ENCODE measurements at places on chromosomes 2 and 18. TPM values are rescaled to one million over a fixed set of nuclear protein-coding genes. Genes with fewer than 3 reads are reported as not detected.

Gene BOLL
- not detected for total RNA-seq

Gene IL36RN
- 0.14 TPM for total RNA-seq

Gene GAD1
- total RNA-seq, result 4.7 TPM

Gene ARMC9
- 42.7 TPM for total RNA-seq

Gene MLPH
- total RNA-seq, result 14.2 TPM

Gene COL4A3
- total RNA-seq, result not detected

Gene SLC4A5
- 0.41 TPM for total RNA-seq

Gene DYTN
- not detected for total RNA-seq

Gene RGPD3
- 0.10 TPM for total RNA-seq

DNA sequence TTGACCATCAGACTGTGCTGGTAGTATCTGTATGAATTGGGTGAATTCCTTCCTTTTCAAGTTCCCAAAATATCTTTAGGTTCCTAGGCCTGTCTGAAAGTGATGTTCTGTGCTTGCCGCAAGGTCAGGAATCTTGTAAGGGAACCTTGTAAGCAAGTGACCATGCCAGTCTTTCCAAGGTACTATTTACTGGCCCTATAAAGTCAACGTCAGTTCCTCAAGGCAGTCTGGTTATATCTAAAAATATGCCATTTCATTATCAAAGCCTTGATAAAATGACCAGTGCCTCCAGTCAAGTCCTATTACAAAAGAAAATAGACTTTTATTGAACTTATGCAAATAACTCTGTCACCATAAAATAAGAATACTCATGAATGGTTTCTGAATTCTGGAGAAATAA is 88.4 kb upstream of the TPO start:
- no peak overlapping the region for H3K4me3 ChIP-seq
- DNase-seq, result no peak
- H3K36me3 ChIP-seq, result no peaks in the 10 kb centered on the region
- no peaks in the 10 kb centered on the region for H3K4me1 ChIP-seq
- H3K27me3 ChIP-seq, result no peaks in the 10 kb centered on the region

GRCh38 chr2:45856391-45857274 is 205.2 kb downstream of the PRKCE start:
- H3K4me1 ChIP-seq, result peaks cover 7% of the 10 kb centered on the region
- H3K27me3 ChIP-seq, result no peaks in the 10 kb centered on the region
- no peak overlapping the region for H3K27ac ChIP-seq
- no peak overlapping the region for H3K4me3 ChIP-seq
- DNase-seq, result no peak

GRCh38 chr2:5777131-5777535 is 84.9 kb downstream of the SOX11 start:
- no peaks in the 10 kb centered on the region for H3K27me3 ChIP-seq
- H3K4me1 ChIP-seq, result peaks cover 7% of the 10 kb centered on the region
- H3K36me3 ChIP-seq, result no peaks in the 10 kb centered on the region
- H3K27ac ChIP-seq, result no peak overlapping the region

GRCh38 chr2:180890781-180891180 is 89.6 kb upstream of the UBE2E3 start:
- H3K4me3 ChIP-seq, result no peak overlapping the region
- DNase-seq, result no peak
- H3K36me3 ChIP-seq, result no peaks in the 10 kb centered on the region
- H3K4me1 ChIP-seq, result no peaks in the 10 kb centered on the region
- no peaks in the 10 kb centered on the region for H3K27me3 ChIP-seq
- no peak overlapping the region for H3K27ac ChIP-seq

DNA sequence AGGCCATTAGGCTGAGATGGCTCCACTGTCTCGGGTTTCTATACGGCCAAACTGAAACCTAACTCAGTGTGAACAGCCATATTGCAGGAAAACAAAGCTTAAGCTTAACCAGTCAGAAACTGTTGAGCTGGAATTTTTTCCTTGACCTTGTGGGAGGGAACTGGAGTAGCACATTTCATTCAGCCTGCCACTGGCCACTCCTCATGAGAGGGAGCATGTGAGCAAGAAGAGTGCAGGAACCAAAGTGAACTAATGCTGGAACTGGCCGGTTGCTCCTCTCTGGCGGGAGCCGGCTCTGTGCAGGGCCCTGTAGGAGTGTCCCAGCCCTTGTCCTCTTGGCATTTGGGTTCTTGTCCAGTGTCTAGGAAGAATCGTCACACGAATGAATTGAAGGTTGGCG is 5.9 kb upstream of the POLE4 start:
- H3K27ac ChIP-seq, result no peak overlapping the region
- no peaks in the 10 kb centered on the region for H3K36me3 ChIP-seq
- no peaks in the 10 kb centered on the region for H3K27me3 ChIP-seq
- H3K4me3 ChIP-seq, result no peak overlapping the region
- H3K4me1 ChIP-seq, result no peaks in the 10 kb centered on the region

- H3K27me3 ChIP-seq, result no peaks in the 10 kb centered on the region
- H3K27ac ChIP-seq, result no peak overlapping the region
- DNase-seq, result no peak
- no peaks in the 10 kb centered on the region for H3K4me1 ChIP-seq
- H3K4me3 ChIP-seq, result no peak overlapping the region
Observed at GRCh38 chr18:57242285-57242684, 95.4 kb downstream of the BOD1L2 start.

- DNase-seq, result no peak
- H3K4me1 ChIP-seq, result no peaks in the 10 kb centered on the region
- H3K4me3 ChIP-seq, result no peak overlapping the region
- no peaks in the 10 kb centered on the region for H3K36me3 ChIP-seq
- H3K27me3 ChIP-seq, result no peaks in the 10 kb centered on the region
Observed at GRCh38 chr2:228268301-228268700, 86.8 kb upstream of the SPHKAP start.

GRCh38 chr18:8507915-8508705 is 101.1 kb upstream of the RAB12 start:
- no peaks in the 10 kb centered on the region for H3K4me1 ChIP-seq
- H3K36me3 ChIP-seq, result no peaks in the 10 kb centered on the region
- peaks cover 3% of the 10 kb centered on the region for H3K27me3 ChIP-seq
- DNase-seq, result peak; percentile 16
- no peak overlapping the region for H3K4me3 ChIP-seq

- no peaks in the 10 kb centered on the region for H3K4me1 ChIP-seq
- no peak overlapping the region for H3K4me3 ChIP-seq
- no peaks in the 10 kb centered on the region for H3K36me3 ChIP-seq
- H3K27ac ChIP-seq, result no peak overlapping the region
- no peaks in the 10 kb centered on the region for H3K27me3 ChIP-seq
Observed at GRCh38 chr18:5673616-5674015, 129.8 kb upstream of the EPB41L3 start.

DNA sequence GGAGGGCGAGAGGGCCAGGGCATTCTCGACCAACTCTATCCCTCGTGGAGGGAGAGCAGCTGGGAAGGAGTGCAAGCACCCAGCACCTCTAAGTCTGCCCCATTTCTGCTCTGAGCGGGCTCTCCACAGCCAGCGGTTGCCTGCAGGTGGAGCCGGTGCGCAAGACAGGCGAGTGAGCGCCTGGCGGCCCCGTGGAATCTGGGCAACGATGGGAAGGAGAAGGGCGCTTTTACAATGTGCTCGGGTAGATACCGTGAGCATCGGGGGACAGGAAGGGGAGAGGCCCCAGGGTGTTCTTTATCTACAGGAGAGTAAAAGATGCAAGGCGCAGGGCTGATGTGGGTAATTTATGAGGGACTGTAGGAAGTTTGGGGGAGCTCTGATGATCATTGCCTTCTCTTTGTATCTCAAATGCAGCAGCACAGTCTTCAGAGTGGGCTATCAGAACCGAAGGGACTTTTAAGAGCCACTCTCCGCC is 867 bp upstream of the TTL start:
- H3K4me1 ChIP-seq, result peaks cover 12% of the 10 kb centered on the region
- no peaks in the 10 kb centered on the region for H3K36me3 ChIP-seq
- DNase-seq, result peak; percentile 68
- H3K4me3 ChIP-seq, result peak overlapping the region; percentile 78

DNA sequence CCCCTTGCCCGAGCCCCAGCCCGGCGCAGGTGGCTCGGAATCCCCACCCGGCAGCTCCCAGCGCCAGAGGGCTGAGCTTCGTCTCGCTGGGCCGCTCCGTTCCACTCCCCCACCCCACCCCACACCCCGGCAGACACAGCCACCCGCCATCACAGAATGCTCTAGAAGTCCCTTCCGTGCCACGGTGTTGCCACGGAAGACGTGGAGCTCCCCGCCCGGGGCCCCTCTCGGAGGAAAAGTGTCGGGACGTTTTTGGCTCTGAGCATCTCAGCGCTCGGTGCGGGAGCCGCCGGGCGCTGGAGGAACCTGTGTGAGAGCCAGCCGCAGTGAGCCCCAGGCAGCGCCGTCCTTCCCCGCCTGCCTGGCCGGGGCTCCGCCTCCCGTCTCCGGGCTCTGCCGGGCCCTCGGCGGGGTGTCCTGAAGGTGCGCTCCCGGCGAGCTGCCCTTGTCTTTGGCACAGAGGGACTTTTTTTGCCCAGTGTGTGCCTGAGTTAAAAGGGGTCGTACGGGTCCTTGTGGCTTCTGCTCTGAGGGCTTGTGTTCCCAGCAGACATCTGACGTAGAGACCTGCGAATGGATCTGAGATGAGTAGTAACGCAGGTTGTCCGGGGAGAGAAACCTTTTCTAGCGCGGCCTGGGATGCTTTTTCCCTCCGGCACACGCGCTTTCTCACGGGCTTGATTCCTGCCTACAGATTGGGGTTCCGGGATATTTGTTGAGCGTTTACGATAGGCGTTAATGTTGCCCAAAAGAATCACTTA is 1.8 kb downstream of the ZCCHC2 start:
- peaks cover 2% of the 10 kb centered on the region for H3K27me3 ChIP-seq
- no peaks in the 10 kb centered on the region for H3K36me3 ChIP-seq
- H3K4me3 ChIP-seq, result peak overlapping the region; percentile 84
- H3K4me1 ChIP-seq, result peaks cover 12% of the 10 kb centered on the region

DNA sequence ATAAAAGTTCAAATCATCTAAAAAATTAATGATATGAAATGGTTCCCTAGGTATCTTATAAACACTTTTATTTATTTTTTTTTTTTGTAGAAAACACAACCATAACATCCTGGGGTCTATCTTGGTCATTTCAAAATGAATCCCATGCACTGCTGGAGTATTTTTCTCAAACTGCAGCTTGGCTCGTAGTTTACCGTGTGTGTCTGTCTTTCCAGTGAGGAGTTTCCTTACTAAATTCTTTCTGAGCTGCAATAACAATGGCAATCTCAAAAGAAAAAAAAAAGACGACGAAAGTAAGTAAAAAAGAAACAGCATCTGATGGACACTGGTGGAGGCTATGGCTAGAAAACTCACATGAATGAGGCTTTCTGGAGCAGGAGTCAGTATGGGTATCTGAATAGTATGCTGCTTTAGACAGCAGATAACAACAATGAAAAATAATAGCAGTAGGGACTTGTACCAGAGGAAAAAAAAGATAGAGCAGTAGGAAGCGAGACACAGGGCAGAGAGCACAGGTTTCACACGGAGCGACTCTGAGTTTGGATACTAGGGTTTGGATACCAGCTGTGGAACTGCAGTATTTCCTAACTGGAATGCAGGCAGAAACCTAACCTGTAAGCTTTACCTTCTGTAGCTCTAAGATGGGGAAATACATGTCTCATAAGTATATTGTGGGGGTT is 43.5 kb downstream of the CALCRL start:
- H3K27me3 ChIP-seq, result no peaks in the 10 kb centered on the region
- no peaks in the 10 kb centered on the region for H3K4me1 ChIP-seq
- peak overlapping the region; percentile 10 for H3K4me3 ChIP-seq

GRCh38 chr2:54074606-54075341 is 40.6 kb upstream of the ACYP2 start:
- peak overlapping the region; percentile 72 for H3K27ac ChIP-seq
- H3K4me1 ChIP-seq, result peaks cover 13% of the 10 kb centered on the region
- H3K27me3 ChIP-seq, result no peaks in the 10 kb centered on the region
- no peaks in the 10 kb centered on the region for H3K36me3 ChIP-seq

DNA sequence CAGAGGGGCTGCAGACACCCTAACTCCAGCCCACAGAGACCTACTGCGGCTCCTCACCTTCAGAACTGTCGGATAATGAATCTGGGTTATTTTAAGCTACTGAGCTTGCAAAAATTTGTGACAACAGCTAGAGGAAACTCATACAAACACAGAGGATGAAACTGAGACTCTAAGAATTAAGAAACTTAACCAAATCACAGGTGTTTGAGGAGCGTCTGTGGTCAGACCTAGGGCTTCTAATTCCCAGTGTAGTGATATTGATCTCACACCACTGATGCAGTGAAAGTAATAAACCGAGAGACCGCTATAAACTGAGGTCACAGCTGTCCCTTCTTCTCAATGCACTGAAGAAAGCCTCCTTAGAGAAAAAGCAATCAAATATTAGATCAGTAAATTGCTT is 110.1 kb downstream of the RGPD3 start:
- no peak overlapping the region for H3K27ac ChIP-seq
- no peak overlapping the region for H3K4me3 ChIP-seq
- H3K36me3 ChIP-seq, result no peaks in the 10 kb centered on the region
- no peaks in the 10 kb centered on the region for H3K27me3 ChIP-seq
- H3K4me1 ChIP-seq, result no peaks in the 10 kb centered on the region

DNA sequence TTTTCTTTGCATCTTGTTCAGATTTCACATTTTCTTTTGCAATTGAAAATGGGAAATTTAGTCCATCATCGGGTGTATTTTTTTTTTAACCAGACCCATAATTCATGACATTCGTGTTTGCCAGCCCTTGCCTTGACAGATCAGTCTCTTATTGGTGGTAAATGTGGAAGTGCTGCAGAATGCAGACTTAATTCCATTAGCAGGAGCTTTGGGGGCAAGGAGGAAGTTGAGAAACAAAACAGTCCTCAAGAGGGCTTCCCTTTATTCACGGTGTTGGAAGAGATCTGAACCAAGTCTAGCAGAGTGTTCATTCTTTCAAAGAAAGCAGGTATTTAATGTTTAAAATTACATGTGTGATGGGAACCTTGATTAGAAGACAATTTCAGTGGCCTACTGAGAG is 16.6 kb upstream of the RPE start:
- no peaks in the 10 kb centered on the region for H3K4me1 ChIP-seq
- H3K36me3 ChIP-seq, result no peaks in the 10 kb centered on the region
- no peaks in the 10 kb centered on the region for H3K27me3 ChIP-seq

- no peaks in the 10 kb centered on the region for H3K4me1 ChIP-seq
- DNase-seq, result no peak
- no peak overlapping the region for H3K4me3 ChIP-seq
Observed at GRCh38 chr2:159860581-159861310, 62.7 kb upstream of the CD302 start.

- no peak for DNase-seq
- no peak overlapping the region for H3K27ac ChIP-seq
- H3K36me3 ChIP-seq, result no peaks in the 10 kb centered on the region
- H3K4me1 ChIP-seq, result no peaks in the 10 kb centered on the region
Observed at GRCh38 chr2:23092831-23093230, 292.1 kb upstream of the KLHL29 start.

GRCh38 chr2:147792966-147793617 is 51.7 kb upstream of the ACVR2A start:
- peaks cover 12% of the 10 kb centered on the region for H3K4me1 ChIP-seq
- peak overlapping the region; percentile 22 for H3K27ac ChIP-seq
- H3K36me3 ChIP-seq, result no peaks in the 10 kb centered on the region
- H3K4me3 ChIP-seq, result no peak overlapping the region
- no peaks in the 10 kb centered on the region for H3K27me3 ChIP-seq

- H3K4me1 ChIP-seq, result peaks cover 7% of the 10 kb centered on the region
- no peaks in the 10 kb centered on the region for H3K27me3 ChIP-seq
Observed at GRCh38 chr2:175169191-175169590, 1.2 kb upstream of the ATF2 start.

All from astrocyte (in vitro differentiated cells and primary cell).